Activated naive CD4-positive, alpha-beta T cell (primary cell): ENCODE measurements at places on chromosomes 7 and 10.

GRCh38 chr7:137316648-137317353 is 26.7 kb downstream of the PTN start:
- no peak for DNase-seq

- DNase-seq: no peak
These were observed 9.1 kb upstream of the CSGALNACT2 start for GRCh38 chr10:43128958-43129706.

- no peak for DNase-seq
These were observed 131.1 kb downstream of the KCND2 start for GRCh38 chr7:120404042-120404441.

- no peak for DNase-seq
These were observed 76.6 kb downstream of the GPR37 start for GRCh38 chr7:124688991-124689390.

- no peak for DNase-seq
These were observed 461 bp upstream of the HTRA1 start for GRCh38 chr10:122460891-122461293.

DNA sequence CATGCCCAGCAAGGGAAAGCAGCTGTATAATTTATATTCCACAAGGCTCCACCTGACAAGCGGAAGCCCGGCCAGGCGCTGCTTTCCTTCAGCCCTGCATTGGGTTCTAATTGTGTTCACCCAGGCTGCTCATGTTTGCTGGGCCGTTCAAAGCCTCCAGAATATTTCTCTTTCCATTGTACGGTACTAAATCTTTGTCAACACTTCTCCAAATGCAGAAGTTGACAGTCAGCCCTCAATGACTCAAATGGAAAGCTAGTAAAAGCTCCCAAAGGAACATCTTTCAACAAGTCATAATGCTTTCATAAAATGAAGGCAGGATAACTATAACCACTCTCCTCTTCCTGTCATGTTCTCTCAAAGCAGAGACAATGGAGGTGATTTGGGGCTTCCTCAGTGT is 17.8 kb upstream of the CPXM2 start:
- no peak for DNase-seq

GRCh38 chr10:5656737-5657579 is 9.4 kb downstream of the ASB13 start:
- no peak for DNase-seq

- no peak for DNase-seq
These were observed 4.5 kb downstream of the DEPP1 start for GRCh38 chr10:44974082-44974627.

DNA sequence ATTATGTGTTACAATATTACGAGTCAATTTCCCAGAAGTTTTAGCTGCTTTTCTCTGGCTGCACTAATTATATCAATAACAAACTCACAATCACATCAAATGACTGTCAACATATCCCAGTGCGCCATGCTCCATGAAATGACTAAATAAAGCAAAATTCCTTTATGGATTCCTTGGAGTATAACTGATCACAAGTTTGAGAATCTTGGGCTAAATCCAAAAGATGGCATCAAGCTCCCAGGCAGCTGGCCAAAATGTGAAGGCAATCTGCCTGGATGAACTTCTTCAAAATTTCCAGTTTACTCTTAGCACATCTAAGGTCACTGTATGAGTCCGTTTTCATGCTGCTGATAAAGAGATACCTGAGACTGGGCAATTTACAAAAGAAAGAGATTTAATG is 210.8 kb downstream of the CCSER2 start:
- DNase-seq: no peak

GRCh38 chr7:110224643-110225042 is 866.3 kb upstream of the LRRN3 start:
- no peak for DNase-seq

DNA sequence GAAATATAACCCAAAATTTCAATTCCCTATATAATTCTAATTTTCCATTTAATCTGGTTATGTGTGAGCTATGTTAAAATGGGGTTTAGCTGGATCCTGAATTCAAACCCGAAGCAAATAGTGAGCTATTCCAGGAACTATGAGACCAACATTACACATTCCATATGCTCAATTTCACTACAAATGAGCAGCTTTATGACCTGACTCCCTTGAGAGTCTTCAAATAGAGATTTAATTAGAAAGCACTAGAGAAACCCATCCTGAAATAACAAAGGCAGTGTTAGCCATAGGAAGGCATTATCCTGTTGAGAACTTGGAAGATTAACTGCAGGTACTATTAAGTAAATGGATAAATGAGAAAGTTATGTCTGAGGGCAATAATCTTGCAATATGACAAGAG is 890.0 kb downstream of the GRM8 start:
- no peak for DNase-seq

- DNase-seq: no peak
These were observed 70.4 kb downstream of the ASB13 start for GRCh38 chr10:5595994-5596471.

GRCh38 chr10:28681291-28681763 is 4.0 kb downstream of the BAMBI start:
- no peak for DNase-seq

DNA sequence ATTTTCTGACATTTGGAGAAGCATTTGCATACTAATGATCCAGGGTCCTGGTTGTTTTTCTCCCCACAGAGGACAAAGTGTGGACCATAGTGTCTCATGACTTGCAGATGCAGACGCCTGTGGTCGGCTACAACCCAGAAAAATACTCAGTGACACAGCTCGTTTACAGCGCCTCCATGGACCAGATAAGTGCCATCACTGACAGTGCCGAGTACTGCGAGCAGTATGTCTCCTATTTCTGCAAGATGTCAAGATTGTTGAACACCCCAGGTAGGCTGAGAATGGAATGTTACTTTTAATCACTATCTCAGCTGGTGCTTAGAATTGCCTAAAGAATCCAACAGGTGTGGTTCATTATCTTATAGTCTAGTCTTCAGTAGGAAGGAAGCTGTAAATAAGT is 951.5 kb upstream of the C7orf33 start:
- no peak for DNase-seq

DNA sequence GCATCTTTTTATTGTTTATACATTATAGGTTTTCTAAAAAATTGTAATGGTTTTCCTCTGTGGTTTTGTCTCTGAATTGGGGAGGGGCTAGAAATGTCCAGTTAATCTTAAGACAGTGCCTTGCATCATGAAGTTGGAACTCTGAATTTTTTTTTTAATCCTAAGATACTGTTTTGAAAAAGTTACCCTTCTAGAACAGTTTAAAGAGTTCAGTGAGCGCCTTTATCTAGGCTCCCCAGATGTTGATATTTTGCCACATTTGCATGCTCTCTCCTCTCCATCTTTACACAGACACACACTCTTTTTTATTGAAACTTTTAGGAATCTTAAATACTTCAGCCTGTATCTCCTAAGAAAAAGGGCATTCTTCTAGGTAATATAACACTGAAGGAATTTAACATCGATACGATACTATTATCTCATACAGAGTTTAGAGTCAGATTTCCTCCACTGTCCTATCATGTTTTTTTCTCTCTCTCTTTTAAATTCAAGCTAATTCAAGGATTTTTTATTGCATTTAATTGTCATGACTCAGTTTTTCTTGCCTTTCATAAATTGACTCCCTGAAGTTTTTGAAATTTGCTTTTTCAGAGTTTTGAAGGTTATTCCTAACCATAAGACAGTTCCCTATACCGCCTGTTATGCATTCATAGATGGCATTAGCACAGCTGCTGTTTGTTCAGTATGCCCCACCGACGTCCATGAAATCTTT is 31.5 kb downstream of the PRKAR2B start:
- DNase-seq: no peak

DNA sequence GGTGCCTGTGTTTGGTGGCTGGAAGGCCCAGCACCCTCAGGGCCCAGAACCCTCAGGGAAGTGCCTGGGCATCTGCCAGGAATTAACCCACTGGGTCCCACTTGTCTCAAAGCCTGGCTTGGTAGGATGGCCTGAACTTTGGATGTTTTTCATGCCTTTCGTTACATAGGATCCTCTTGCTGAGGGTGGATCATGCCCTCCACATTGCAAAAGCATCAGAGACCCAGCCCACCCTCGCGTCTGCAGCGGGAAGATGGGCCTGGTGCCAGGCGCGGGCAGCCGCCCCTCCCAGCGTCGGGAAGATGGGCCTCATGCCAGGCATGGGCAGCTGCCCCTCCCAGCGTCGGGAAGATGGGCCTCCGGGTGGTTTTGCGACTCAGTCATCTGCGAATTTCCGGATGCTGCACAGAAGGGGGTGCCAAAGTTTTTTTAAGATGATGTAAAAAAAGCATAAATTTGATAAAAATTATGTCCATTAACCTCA is 51.9 kb upstream of the PRKAR1B start:
- no peak for DNase-seq

DNA sequence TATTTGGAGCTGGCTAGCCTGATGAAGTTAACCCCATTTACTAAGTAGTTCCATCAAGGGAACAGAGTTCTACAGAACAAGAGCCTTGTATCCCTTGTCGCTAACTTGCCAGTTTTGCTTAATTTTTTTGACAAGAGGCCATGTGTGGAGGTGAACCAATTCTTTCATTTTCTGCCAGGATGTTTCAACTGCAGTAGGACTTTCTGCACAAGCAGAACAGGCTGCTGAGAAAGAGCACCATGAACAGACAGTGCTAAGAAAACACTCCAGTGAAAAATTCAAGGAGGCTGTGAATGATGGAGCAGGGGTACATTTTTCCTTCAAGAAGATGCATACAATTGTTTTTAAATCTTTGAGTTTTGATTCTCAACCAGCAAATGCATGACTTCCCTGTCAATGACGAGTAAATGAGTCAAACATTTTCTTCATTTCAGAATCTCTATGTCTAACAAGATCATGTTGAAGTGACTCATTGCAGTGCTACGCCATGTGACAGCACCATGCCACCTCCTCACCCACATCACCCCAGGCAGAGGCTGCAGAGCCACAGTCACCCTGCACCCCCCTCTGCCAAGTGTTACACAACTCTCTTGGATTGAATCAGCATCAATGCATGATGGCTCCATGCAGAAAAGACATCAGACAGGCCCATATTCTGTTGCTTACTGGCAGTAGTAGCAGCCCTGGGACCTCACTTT is 193.1 kb downstream of the COBL start:
- peak; percentile 24 for DNase-seq

- DNase-seq: no peak
These were observed 111.5 kb downstream of the SEMA3C start for GRCh38 chr7:80807166-80807900.

DNA sequence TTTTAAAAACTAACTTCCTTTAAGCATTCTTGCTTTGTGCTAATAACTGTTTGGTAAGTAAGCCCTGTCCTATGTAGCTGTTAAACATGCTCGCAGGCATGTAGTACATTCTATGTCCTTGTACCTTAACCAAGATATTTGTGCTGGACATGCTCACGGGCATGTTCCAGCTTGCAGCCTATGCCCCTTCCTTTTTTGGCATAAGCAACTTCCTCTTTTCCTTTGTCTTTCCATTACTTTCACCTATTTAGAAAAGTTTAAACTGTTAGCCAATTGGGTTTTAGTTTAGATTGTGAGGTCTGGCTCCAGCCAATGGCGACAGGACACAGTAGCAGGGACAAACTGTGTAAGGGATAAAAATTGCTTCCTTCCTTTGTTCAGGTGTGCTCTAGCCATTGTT is 14.4 kb upstream of the APBB1IP start:
- no peak for DNase-seq

GRCh38 chr7:129640400-129640799 is 28.9 kb downstream of the NRF1 start:
- no peak for DNase-seq

GRCh38 chr10:97752956-97753355 is 16.0 kb downstream of the ZFYVE27 start:
- no peak for DNase-seq

- DNase-seq: no peak
These were observed 159.7 kb upstream of the YAE1 start for GRCh38 chr7:39406467-39406866.

DNA sequence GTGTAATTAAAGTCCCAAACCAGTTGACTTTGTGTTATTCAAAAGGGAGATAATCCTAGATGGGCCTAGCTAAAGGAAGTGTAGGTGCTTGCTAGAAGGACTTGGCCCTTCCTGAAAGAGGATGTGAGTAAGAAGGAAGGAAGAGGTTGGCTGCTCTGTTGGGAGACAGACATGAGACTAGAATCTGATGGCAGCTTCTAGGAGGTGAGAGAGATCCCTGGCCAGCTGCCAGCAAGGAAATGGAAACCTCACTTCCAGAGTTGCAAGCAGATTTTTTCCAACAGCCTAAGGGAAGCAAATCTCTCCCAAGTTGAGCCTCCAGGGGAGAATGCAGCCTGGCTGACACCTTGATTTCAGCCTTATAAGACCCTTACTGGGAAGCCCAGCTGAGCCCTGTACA is 368.4 kb upstream of the ZMIZ1 start:
- DNase-seq: no peak

GRCh38 chr10:23376229-23376655 is 31.6 kb upstream of the C10orf67 start:
- DNase-seq: no peak

DNA sequence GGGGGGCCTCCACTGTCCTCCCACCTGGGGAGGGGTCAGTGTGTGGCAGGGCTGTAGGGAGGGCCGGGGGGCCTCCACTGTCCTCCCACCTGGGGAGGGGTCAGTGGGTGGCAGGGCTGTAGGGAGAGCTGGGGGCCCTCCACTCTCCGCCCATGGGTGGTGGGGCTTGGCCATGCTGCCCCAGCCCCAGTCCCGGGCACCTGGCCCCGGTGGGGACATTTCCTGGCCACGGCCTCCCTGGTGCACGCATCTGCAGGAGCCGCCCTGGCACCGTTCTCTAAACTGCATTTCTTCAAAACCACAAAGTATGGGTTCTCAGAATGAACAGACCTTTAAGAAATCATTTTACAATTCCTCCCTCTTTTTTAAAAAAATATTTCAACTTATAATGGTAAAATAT is 89.3 kb upstream of the PDGFA start:
- no peak for DNase-seq

- no peak for DNase-seq
These were observed at the start of gene EVX1 for GRCh38 chr7:27242555-27243339. EVX1 (plus strand) TSS chr7:27242802; CDS start chr7:27243031, 229 bp downstream.

GRCh38 chr10:16481052-16481728 is 40.5 kb downstream of the C1QL3 start:
- no peak for DNase-seq

DNA sequence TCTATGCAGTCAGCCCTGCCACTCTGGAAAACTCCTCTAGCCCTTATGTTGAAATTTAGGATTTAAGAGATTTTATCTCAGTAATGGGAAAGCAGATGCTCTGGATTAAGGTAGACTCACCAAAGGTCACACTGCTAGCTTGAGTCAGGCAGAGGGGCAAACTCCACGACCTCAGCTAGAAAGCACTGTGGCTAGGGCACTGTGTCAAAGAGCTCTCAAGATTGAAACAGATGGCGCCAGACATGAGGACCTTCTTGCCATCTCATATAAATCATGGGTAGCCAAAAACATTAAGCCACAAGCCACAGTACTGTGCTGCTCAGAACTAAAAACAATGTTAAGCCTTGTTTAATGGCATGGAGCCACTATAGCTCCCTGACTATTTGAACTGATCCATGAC is 188.7 kb downstream of the DNAJC1 start:
- no peak for DNase-seq

- DNase-seq: no peak
These were observed 221.3 kb downstream of the MAD1L1 start for GRCh38 chr7:2011266-2012043.
